ENCODE measurements at places on chromosomes 6 and 20.

GRCh38 chr6:56242346-56242745 is 5.0 kb downstream of the COL21A1 start:
- DNase-seq, result no peak

GRCh38 chr20:1307171-1307570 is 21.8 kb downstream of the SDCBP2 start:
- no peak for DNase-seq

- no peak for DNase-seq
These were observed 256.3 kb downstream of the ERMARD start for GRCh38 chr6:170007468-170008293.

DNA sequence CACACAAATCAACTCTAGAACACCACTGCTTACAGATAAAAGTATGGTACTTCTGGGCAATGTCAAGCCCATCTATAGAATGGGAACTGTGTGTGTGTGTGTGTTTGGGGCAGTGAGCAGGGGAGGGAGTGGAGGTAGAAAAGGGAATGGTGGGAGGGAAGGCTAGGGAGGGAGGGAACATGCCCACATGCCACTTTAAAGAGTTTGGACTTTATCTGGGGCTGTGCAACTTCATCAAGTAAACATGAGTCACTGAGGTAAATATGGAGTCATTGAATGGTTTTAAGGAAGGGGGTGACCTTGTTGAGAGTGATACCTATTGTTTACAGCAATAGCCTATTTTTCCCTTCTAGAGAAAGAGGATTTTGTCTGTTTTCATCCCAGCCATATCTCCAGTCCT is 22.5 kb upstream of the RNGTT start:
- DNase-seq, result no peak

DNA sequence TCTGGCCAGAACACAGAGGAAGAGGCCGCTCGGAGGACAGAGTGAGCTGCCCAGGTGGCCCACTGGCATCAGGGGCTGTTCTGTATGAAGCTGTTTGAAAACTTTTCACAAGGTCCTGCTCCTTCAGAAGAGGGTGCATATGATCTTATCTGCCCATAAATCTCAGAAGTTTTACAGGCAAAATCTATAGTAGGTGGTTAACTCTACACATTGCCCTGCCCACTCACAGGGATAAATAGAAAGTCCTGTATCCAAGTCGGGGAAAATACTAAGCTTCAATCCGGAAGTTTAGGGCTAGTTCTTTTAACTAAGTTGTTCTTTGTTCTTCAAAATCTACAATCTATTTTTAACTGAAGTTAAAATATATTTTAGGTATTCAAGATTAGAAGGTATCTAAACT is 233.7 kb downstream of the FOXA2 start:
- DNase-seq, result no peak

- DNase-seq, result no peak
These were observed 58.5 kb downstream of the PLAGL1 start for GRCh38 chr6:143949535-143949934.

GRCh38 chr20:45017857-45018256 is 51.5 kb downstream of the STK4 start:
- DNase-seq, result no peak

DNA sequence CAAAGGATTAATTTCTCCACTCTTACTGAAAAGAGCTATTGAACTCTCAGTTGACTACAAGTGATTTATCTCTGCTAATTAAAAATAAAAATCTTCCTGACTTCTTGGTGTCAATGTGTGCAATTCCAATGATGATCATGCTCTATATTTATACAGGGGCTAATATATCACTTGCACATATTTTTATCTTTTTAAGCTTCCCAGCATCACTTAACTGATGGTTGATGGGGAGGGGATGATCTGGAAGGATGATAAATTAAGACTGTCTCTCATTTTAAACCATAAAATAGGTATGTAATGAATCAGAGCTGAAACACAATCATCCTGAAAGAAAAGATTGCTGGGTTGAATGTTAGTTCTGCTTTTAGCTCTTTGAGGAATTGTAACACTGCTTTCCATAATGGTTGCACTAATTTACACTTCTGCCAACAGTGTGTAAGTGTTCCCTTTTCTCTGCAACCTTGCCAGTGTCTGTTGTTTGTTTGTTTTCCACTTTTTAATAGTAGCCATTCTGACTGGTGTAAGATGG is 169.6 kb upstream of the ECI2 start:
- DNase-seq, result no peak

- no peak for DNase-seq
These were observed 37.7 kb upstream of the RAB22A start for GRCh38 chr20:58271606-58272351.

- no peak for DNase-seq
These were observed 6.2 kb downstream of the VEGFA start for GRCh38 chr6:43776115-43776798.

DNA sequence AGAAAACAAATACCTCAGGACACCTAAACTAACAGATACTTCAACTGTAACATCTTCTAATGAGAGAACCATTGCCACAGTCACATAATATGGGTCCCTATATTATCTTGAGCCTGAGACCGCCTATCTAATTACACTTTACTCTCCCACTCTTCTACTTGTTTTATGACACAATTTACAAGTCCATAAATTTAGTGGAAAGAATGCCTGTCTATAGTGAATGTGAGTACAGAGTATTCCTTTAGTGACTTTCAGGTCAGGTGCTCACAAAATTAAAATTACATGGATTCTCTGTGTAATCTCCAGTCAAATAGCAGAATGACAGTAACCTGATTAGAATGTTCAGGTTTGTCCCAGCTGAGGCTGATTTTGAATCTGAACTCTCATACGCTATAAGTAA is 624.1 kb downstream of the PKHD1 start:
- DNase-seq, result no peak

DNA sequence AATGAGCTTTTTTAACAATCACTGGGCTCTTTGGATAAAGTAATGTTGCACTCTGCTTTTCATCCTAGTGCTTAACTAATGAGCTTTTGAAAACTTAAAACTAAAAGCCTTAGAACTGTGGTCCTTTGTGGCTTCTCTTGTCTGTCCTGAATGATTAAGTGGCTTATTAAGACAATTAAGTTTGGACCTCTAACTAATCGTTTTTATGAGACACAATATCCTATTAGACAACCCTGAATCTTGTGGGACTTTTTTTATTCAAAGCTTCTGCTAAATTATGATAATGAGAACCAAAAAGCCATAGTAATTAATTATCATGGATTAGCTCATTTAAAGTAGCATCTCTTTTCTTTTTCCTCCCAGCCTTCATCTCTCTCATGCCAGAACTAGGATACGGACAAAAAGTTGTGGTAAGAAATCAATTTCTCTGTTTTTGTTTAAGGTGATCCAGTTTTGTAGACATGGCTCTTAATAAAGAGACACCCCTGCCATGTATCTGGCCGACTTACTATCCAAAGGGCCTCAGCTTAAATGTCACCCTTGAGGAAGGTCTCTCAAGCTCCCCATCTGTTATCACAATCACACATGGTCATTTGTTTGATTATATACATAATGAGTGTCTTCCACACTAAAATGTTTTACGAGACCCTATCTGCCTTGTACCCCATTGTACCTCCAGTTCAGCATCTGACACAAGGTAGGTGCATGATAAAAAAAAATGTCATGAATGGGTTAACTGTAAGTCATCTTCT is 384.4 kb upstream of the IRAK1BP1 start:
- no peak for DNase-seq

- no peak for DNase-seq
These were observed 146.9 kb upstream of the C6orf118 start for GRCh38 chr6:165456286-165456685.

DNA sequence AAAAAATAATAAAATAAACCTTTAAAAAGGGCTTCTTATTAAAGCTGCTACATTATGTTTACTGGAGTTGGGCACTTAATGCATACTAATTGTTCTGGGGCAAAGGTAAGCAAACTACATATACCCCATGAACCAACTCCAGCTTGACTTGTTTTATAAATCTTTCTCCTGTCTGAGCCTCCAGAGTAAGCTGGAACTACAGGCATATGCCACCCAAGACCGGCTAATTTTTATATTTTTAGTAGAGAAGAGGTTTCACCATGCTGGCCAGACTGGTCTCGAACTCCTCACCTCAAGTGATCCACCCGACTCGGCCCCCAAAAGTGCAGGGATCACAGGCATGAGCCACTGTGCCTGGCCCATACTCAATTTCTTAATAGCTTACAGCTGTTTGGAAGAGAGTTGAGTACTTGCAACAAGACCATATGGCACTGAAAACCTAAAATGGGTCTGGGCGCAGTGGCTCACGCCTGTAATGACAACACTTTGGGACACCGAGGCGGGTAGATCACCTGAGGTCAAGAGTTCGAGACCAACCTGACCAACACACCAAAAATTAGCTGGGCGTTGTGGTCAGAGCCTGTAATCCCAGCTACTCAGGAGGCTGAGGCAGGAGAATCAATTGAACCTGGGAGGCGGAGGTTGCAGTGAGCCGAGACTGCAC is 19.9 kb downstream of the ROMO1 start:
- DNase-seq, result no peak

DNA sequence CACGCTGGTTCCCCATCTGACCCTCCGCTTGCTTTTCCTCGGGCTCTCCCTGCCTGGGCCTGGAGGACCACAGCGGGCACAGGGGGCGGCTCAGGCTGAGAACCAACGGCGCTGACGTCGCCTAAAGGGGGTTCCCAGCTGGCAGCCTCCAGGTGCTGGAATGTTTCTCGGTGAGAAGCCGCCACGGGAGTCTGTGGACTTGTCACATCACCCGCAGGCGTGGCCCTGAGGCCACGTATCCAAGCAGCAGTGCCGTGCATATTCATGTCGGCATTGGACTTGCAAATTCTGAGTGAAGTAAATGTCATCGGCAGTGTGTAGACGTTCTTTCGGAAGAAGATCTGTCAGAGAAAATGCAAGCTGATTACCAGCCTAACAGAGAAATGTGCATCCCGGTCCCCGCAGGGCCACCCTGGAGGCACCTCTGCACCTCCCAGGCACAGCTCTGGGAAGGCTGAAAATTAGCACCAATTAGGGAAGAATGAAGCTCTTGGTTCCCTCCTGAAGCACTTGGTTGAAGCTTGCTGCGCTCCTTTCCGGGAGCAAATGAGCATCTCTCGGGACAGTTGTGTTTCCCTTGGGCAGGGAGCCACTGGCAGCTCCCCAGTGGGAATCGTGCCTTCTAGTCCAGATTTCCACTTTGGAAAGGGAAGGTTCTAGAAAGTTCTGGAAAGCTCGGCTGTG is 24.3 kb downstream of the NTSR1 start:
- DNase-seq, result no peak

DNA sequence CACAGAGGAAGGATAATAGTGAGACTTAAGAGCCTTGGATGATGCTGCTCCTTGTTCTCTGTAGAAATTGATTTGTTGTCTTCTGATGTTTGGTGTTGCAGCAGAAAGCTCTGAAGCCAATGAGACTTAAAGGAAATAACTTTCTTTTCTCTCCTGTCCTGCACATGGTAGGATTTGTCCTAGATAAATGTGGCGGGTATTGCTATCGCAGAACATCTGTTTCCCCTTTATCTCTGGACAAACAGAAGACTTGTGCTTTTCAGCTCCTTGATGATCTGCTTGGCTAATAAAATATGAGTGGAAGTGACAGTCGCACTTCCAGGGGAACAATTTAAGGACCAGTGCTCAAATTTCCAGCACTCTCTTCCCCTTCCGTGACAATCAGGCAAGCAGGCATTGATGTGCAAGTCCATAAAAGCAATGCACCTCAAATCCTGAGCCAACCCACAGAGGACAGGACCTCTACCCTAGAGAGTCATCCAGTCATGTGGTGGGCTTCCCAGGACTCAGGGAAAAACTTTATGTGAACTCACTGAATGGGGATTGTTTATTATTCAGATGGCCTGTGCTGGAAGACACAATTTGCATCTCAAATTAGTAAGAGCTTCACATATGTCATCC is 9.9 kb upstream of the NCR2 start:
- DNase-seq, result no peak

DNA sequence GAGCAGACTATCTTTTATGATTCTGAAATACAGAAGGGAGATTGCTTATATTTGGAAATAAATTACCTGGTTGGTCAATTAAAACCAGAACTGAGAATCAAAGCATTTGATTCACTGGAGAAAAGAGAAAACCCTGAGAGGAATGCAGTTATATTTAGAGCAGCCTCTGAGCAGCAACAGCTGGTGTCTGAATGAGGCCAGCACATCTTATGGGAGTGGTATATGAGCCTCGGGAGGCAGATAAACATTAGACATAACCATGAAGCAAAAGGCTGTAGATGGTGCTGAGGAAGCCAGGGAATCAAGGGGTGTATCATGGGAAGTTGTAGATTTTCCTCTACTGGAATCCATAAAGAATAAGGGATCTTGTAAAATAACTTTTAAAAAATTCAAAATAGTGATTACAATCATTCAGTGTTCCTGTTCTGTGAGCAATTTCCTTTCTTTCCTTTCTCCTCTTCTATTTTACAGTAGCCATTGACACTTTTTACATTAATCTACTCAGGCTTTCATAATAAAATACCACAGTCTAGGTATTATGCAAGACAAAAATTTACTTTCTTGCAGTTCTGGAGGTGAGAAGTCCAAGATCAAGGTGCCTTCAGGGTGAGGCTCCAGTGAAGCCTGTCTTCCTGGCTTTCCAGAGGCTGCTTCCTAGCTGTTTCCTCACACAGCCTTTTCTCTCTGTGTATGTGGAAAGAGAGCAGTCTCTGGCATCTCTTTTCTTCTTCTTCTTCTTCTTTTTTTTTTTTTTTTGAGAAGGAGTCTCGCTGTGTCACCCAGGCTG is 32.8 kb upstream of the ENPP5 start:
- no peak for DNase-seq

DNA sequence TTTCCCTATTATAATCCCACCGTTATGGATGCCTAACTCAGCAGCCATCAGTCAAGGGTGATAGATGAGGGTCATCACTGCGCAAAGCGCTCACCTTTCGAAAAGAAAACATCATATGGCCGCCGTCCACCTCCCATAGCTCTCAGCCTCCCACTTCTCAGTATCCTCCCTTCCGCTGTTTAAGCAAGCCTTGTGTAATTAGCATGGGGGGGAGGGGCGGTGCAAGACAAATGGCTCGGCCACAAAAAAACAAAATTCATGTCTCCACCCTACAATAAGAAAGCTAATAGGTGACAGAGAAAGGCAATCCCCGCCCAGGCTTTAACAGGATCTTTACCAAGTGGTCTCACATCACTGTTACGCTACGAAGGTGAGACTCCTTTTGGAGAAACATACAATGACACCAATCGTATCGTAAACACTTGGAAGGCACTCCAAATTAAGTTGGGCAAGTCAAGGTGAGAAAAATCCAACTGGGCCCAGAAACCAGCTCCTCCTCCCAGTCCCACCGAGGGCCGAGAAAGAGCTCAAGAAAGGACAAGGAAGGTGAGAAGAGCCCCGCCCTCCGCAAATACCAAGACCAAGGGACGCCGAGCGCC is 645 bp downstream of the DDX39B start:
- peak; percentile 54 for DNase-seq

GRCh38 chr6:127403636-127404035 is 55.6 kb downstream of the KIAA0408 start:
- no peak for DNase-seq

DNA sequence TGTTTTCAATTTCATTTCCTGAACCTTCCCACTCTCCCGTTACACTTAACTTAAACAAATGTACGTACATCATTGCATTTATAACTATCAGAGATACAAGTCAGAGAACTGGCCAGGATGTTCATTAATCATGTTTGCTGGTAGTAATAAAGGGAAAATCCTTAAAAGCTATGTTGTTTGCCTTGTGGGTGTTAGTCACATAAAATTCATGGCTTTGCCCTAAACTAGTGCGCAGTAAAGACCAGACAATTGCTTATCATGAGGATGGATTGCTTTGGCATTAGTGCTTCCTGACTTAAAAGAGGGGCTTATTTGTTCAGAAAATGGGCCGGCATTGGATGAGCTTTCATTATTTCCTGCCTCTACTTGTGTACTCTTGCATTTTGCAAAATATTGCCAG is 1037.3 kb upstream of the FLRT3 start:
- no peak for DNase-seq

GRCh38 chr20:15005300-15005986 is 668.0 kb upstream of the FLRT3 start:
- DNase-seq, result no peak
